ENCODE measurements at places on chromosomes 7 and 10. TPM values are rescaled to one million over a fixed set of nuclear protein-coding genes. Genes with fewer than 3 reads are reported as not detected.

The ATG9B gene
- 0.20 TPM for total RNA-seq

The SEC31B gene
- 2.2 TPM for total RNA-seq

The HIP1 gene
- total RNA-seq, result 7.0 TPM

The TSPAN12 gene
- total RNA-seq, result 0.37 TPM

The ANKRD26 gene
- 12.7 TPM for total RNA-seq

The MALRD1 gene
- total RNA-seq, result 0.20 TPM

Measured in subcutaneous preadipocyte (primary cell).